ENCODE measurements at places on chromosomes 1 and 21.
A peak's percentile ranks its signal among the peaks of the same experiment; 100 is the strongest.

DNA sequence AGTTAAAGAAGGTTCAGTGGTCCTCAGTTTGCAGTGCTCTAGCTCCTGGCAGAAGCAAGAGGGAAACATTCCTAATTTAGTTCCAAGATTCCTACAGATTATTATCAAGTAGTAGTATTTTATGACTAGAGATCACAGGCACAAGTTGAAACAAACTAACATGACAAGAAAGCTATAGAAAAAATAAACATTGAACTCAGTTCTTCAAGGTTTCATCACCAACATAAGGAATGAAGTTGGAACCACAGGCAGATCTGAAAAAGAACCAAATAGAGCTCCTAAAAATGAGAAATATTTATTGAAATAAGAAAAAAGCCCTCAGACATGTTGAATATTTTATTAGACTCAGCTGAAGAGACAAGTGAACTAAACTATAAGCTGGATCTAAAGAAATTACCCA lies 40.6 kb downstream of the PDC start:
- no peak for DNase-seq

GRCh38 chr1:113777561-113777960 lies 18.3 kb upstream of the PHTF1 start:
- DNase-seq = no peak

DNA sequence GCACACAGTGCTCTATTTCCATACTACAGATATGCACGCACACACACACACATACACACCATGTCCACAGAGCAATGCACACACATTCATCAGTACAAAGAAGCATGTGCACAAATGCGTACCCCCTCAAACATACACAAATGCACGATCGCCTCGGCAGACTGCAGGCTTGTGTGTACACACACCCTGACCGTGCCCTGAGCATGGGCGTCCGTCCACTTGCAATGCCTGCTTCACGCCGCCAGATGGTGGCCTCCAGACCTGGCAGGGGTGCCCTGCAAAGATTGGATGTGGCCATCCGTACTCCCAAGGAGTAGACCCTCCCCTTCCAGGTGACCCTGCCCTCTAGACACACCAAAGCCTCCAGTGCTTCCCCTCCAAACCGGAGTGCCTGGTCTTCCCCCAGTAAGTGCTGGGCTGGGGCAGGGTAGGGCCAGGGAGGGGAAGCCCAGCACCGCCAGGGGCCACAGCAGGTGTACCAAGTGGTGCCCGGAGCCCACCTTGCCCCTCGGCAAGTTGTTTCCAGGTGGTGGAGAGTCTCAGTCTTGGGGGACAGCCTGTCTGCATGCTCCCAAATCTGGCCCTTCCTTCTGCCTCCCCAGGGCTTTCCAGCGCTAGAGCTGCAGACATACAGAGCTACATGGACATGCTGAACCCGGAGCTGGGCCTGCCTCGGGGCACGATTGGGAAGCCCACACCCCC lies 20.6 kb downstream of the ESPN start:
- no peak for DNase-seq

DNA sequence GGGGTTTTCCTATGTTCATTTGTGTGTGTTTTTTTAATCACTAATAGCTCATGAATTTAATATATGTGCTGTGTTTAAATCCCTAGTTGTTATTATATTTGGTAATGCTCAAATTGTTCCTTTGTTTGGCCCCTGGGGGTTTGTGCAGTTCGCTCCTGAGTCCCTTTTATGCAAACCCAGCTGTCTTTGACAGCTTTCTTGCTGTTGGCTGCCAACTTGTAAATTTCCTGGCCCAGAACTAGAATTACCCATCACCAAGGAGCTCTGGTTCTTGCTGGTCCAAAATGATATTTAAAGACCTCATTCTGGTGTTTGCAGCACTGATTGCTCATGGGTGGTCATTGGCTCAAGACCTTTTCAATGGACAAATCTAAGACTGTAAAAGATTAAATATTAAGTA lies 39.6 kb upstream of the PGBD5 start:
- DNase-seq = no peak

DNA sequence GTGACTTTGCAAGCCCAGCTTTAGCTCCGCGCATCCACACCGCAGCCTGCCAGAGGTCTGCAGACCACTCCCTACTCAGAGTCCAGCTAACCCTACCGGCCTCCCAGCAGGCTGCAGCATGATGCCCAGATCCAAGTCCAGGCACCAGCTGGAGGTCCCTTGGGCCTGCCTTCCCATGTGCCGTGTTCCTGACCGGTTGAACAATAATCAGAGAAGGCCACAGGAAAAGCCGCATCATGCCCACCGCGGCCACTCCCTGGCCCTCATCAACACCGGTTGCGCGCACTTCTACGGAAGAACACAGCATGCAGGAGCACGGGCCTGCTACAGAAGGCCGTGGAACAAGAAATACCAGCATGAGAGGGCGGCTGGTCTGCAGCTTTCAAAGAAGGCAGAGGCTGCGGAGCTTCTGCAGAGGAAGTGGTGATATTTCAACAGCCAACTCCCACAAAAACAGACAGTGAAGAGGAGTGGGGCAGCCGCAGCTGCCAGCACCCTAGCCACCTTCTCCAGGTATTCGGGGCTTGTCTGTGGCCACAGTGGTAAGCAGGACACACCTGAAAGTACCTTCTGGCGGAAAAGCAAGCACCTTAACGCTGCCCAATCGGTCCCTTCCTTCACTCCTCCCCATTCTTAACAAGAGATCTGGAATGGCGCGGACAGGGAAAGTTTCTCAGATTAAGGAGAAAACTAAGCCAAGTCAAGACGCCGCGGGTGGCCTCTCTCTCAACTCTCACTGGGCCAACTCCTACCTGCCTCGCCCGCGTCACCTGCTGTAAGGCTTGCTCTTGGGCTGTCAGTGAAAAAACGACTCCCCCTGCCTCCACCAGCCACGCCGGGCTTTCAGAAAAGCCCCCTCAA lies 1.5 kb downstream of the PGBD5 start:
- DNase-seq = no peak

- DNase-seq = no peak
Measured at GRCh38 chr1:21700094-21700493, 30.9 kb upstream of the RAP1GAP start.

- DNase-seq = no peak
Measured at GRCh38 chr21:39637971-39638240, 25.2 kb downstream of the B3GALT5 start.

DNA sequence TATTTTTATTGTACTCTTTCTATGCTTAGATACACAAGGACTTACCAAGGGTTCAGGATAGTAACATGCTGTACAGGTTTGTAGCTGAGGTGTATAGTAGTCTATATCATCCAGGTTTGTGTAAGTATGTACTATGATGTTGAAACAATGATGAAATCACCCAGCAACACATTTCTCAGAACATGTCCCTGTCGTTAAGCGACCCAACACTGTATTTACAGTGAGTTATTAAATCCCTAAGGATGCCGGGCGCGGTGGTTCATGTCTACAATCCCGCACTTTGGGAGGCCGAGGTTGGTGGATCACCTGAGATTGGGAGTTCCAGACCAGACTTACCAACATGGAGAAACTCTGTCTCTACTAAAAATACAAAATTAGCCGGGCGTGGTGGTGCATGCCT lies 21.6 kb upstream of the RCOR3 start:
- DNase-seq = no peak

- no peak for DNase-seq
Measured at GRCh38 chr1:914131-914890, 9.4 kb upstream of the SAMD11 start.

DNA sequence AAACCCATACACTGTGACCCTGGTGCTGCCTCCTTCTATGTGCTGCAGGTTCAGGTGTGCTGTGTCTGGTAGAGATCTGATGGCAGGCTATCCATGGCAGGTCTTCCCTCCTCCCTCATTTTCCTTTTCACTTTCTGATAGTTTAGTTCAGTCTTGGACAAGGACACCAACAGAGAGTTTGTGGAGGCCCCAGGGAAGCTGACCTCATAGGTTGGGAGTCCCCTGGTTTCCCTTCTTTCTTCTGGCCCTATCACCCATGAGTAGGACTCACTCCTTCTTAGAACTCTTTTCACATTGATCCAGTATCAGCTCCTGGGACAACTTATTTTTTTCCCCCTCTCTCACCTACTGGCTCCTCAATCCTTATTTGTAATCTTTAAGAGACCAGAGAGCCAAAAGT lies 8.3 kb downstream of the GRHL3 start:
- DNase-seq = no peak

DNA sequence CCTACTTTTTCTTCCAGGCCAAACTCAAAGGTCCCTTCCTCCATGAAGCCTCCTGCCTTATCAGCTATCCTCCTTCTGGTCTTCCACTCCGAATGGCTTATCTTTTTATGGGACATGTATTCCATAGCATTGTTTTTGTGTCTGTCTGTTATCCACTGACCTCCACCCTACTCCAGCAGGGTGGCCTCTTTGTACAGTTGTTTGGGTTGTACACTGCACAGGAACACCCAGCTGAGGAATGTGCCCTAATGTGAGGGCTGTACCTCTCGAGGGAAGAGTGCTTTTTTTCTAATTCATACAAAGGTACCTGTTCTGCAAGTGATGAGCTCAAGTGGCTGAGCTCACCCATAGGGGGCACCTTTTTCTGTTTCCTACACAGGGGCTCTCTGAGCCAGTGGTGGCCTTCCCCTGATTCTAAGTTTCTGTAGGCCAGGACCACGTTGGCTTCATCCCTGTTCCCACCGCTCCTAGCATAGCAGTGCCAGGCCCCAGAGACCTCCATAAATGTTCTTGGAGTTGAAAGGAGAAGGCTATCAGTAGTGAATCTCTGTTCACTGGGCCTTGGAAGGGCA lies 108.2 kb downstream of the FOXD2 start:
- no peak for DNase-seq

GRCh38 chr1:221683681-221684080 lies 58.2 kb downstream of the DUSP10 start:
- DNase-seq = no peak

DNA sequence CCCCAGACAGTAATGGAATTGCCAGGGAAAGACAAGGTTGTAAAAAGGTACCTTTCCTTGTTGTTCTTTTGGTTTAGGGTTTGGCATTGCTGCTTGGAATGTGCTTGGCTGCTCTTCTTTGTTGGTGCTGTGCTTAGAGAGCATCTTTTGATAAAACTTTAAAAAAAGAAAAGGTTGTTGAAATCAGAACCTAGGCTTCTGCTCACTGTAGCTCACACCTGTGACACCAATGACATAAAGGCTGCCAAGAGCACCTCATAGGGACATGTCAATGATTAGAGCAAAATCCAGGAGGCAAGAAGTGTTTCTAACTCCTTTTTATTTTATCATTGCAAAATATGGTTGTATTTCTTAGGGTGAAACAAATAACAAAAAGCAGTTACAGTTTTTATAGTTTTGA lies 28.9 kb downstream of the CLEC20A start:
- DNase-seq = no peak

- DNase-seq = no peak
Measured at GRCh38 chr1:218917656-218918055, 256.0 kb upstream of the LYPLAL1 start.

DNA sequence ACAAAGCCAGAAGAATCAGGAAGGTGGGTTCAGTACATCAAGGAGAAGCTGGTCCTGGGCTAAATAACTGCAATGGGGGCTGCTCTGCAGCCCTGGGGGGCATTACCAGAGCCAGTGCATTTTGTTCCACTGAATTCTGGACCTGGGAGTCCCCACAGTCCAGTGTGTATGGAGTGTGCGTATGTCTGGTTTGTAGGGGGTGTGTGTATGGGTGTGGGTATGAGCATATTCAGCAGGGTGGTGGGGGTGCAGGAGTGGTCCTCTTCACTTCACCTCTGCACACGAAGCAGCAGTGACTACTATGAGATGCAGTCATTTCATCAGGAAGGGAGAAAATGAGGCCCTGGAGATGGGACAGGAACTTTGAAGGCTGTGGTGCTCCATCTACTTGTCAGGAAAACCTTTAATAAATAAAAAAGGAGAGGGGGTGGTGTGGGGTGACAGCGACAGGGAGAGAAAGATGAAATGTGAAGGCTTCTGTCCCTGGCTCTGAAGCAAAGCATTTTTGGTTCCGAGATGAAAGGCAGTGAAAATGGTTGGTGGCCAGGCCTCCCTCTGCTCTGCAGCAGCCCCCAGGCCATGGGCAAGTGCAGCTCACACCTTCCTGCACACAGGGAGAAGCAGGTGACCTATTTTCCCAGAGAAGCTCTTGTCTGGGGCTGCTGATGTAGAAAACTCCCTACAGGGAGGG lies 121.5 kb upstream of the CACHD1 start:
- DNase-seq = no peak

- DNase-seq = no peak
Measured at GRCh38 chr1:163399976-163400601, 78.3 kb downstream of the NUF2 start.

- no peak for DNase-seq
Measured at GRCh38 chr1:232385221-232385620, 244.7 kb downstream of the SIPA1L2 start.

GRCh38 chr1:179883040-179883744 lies 1.1 kb downstream of the TOR1AIP1 start:
- DNase-seq = no peak

- DNase-seq = peak; percentile 70
Measured at GRCh38 chr1:91803847-91804545, 82.0 kb downstream of the TGFBR3 start.
